Ovary (tissue), 10 donors: ENCODE measurements at places on chromosomes 11 and 22. TPM values are rescaled to one million over a fixed set of nuclear protein-coding genes. Genes with fewer than 3 reads are reported as not detected.

GRCh38 chr11:45233121-45233803 lies 52.9 kb downstream of the SYT13 start:
- peak; percentile 83 for DNase-seq

DNA sequence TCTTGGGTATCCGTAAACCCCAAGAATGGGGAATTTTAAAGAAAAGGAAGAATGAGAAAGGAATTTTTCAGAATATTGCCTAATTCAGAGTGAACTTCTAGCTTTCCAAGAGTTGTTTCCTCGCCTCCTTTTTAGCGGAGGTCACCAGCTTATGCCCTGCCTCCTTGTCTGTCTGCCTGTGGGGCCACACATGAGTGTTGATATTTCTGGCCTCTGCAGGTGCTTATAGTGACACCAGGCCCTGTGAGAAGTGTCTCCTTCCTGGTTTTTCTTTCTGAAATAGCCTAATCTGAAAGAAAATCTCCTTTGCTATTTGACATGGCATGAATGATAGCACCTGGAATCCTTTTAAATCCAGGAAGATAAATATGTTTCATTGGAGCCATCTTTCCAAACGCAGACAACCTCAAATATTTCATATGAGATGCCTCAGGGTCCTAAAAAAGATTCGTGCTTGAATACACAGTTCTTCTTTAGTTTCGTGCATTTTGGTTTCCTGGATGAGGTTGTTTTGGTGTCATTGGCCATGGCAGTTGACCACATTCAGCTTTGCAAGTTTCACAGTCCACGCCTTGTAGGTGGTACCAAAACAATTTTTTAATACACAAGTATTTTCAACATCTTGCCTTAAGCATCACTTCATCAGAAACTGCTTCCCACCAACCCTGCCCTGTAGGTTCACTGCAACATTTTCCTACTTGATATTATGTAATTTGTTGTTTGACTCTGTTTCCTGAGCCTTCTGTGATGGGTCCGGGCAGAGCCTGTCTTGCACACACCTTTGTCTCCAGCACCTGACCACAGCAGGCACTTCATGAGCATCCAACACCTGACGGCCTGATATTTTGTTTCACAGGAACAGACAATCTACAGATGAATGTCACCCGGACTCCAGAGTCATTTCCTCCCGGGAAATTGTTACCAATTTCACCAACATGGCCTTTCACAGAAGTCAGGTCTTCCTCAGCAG lies 159.4 kb downstream of the C11orf91 start:
- no peak for DNase-seq

GRCh38 chr22:30572840-30573593 lies 1.4 kb downstream of the GAL3ST1 start:
- DNase-seq = no peak

GRCh38 chr22:45505991-45506747 lies 3.5 kb downstream of the FBLN1 start:
- DNase-seq = no peak

- no peak for DNase-seq
These were observed 13.7 kb upstream of the LIN7C start for GRCh38 chr11:27520226-27520625.

- DNase-seq = peak; percentile 55
These were observed 143.2 kb downstream of the BBOX1 start for GRCh38 chr11:27183672-27184457.

DNA sequence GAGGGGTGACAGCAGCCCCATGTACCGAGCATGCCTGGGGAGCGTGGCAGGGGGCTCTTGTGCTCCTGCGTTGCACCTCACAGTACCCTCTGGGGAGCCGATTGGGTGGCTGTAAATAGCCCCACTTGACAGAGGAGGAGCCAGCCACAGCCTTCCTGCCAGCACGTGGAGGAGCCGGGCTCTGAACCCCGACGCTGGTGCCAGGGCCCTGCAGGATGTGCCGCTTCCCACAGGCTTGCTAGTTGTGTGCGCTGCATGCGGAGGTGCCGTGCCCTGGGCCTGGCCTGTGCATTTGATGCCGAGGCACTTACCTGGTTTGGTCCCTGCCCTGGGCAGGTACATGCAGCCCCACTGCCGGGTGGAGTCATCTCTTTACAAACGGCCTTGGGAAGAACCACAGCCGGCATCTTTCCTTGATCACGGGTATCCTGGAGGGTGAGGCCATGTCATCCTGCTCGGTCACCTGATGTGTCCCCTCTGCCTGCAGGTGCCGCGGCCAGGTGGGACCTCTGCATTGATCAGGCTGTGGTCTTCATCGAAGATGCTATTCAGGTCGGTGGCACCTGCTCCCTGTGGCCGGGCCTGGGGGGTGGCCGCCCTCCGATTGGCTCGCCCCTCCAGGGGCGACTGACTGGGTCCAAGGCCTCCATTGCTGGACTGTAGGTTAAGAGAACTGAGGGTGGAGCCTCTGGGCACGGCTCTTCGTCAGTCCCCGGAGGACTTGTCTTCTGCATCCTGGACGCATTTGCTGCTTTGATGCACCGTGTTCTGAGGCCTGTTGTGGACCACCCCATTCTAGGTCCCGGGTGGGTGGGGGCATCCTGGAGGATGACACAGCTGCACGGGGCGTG lies 5.0 kb downstream of the TPCN2 start:
- no peak for DNase-seq

The SVIP gene
- polyA plus RNA-seq = 26.4 TPM

The KCNJ11 gene
- polyA plus RNA-seq = not detected
